ENCODE measurements at places on chromosomes 13 and 19.
A peak's percentile ranks its signal among the peaks of the same experiment; 100 is the strongest.

- no peak for DNase-seq
Observed at GRCh38 chr19:31231237-31231636, 118.0 kb downstream of the TSHZ3 start.

DNA sequence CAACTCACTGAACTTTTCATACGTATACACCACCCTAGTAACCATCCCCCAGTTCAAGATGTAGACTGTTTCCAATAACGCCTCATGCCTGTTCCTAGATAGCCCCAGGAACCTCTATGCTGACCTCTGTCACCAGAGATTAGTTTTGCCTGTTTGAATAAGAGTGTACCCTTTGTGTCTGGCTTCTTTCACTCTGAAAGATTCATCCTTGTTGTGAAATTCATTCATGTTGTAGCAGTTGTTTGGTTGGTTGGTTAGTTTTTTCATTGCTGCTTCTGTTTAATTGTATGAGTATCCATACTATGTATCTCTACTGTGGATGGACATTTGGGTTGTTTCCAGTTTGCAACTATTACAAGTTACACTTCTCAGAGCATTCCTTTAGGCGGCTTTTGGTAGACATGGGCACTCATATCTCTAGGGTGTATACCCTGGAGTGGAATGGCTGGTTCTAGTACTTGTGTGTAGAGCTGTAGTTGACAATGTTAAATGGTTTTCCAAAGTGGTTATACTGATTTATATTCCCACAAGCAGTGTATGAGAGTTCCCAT lies 1.6 kb downstream of the RNASEH2B start:
- no peak for DNase-seq

- DNase-seq, result no peak
Observed at GRCh38 chr13:101881593-101881992, 429.1 kb downstream of the ITGBL1 start.

- DNase-seq, result peak; percentile 27
Observed at GRCh38 chr13:27482983-27483382, 32.6 kb upstream of the MTIF3 start.

DNA sequence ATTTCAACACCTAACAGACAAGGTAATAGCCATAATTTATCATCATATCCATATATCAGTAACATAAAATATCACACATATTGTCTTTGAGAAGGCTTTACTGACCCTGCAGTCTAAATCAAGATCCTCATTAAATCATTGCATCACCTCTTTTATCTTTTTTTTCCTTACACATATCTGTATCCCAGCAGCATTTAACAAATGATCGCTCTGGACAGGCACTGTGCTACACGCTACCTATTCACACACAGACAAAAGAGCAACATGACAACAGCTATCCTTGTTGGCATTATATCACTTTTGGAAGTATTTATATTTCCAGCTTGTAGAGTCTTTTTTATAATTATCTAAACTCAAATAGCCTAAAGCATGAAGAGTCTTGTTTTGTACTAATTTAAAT lies 73.3 kb upstream of the NBEA start:
- DNase-seq, result no peak

DNA sequence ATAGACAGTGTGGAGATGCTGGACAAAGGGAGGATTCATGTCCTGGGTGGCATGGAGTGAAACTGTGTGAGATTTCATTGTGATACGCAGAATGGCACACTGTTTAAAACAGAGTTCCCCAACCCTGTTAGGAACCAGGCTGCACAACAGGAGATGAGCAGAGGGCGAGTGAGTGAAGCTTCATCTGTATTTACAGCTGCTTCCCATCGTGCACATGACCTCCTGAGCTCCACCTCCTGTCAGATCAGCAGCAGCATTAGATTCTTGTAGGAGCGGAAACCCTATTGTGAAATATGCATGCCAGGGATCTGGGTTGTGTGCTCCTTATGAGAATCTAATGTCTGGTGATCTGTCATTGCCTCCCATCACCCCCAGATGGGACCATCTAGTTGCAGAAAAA lies 72.5 kb downstream of the RAP2A start:
- DNase-seq, result no peak

GRCh38 chr13:79571147-79571546 lies 90.2 kb downstream of the NDFIP2 start:
- DNase-seq, result no peak

GRCh38 chr19:40378509-40378908 lies 11.5 kb downstream of the HIPK4 start:
- no peak for DNase-seq

GRCh38 chr19:1534972-1535371 lies 11.1 kb downstream of the PLK5 start:
- DNase-seq, result no peak

- no peak for DNase-seq
Observed at GRCh38 chr13:104577071-104577815, 1511.0 kb upstream of the SLC10A2 start.

DNA sequence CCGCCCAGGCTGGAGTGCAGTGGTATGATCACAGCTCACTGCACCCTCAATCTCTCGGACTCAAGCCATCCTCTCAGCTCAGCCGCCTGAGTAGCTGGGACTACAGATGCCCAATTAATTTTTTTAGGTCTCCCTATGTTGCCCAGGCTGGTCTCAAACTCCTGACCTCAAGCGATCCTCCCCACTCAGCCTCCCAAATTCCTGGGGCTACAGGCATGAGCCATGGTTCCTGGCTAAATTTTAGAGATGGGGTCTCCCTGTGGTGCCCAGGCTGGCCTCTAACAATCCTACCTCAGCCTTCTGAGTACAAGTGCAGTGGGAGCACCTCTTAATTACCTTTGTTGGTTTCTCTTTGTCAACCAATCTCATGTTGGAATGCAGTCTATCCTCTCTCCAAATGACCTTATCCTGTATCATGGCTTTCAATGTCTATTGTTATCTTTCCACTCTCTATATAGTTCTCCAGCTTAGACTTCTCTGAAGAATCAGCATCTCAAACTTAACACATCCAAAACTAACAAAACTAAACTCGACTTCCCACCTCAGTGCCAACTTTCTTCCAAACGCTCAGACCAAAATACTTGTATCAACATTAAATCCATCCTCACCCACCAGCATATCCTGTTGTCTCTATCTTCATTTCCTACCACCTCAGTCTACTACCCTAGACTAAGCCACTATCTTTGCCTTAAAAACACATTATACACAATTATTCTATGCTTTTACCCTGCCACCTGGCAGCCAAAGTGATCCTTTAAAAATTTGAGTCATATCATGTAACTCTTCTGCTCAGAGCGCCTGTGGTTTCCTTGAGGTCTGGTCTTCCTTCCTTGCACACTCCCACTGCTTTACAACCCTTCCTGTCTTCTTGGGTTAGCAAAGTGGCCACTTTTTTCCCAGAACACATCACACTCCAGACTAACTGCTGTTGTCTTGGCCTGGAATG lies 6.7 kb downstream of the TPT1 start:
- peak; percentile 66 for DNase-seq

DNA sequence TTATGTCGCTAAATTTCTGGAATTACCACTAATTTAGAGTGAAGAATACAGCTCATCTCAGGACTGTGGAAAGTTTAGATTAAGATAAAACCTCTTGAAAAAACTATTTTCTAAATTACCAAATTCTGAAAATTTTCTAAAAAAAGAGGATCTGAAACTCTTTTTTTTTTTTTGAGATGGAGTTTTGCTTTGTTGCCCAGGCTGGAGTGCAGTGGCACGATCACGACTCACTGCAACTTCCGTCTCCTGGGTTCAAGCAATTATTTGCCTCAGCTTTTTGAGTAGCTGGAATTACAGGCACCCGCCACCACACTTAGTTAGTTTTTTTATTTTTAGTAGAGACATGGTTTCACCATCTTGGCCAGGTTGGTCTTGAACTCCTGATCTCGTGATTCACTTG lies 16.6 kb upstream of the ZNF253 start:
- DNase-seq, result no peak

GRCh38 chr13:106701771-106702341 lies 133.9 kb upstream of the ARGLU1 start:
- DNase-seq, result no peak

DNA sequence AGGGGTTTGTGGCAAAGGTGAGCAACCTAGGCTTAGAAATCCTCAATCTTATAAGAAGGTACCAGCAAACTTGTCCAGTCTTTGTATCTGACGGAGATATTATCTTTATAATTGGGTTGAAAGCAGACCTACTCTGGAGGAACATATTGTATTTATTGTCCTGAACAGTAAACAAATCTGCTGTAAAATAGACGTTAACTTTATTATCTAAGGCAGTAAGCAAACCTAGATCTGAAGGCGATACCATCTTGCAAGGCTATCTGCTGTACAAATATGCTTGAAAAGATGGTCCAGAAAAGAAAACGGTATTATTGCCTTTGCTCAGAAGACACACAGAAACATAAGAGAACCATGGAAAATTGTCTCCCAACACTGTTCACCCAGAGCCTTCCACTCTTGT lies 3.8 kb upstream of the KLK2 start:
- no peak for DNase-seq

- peak; percentile 39 for DNase-seq
Observed at GRCh38 chr19:3766520-3766919, 4.0 kb downstream of the MRPL54 start.

- DNase-seq, result no peak
Observed at GRCh38 chr13:98144801-98145350, 2.0 kb downstream of the FARP1 start.

DNA sequence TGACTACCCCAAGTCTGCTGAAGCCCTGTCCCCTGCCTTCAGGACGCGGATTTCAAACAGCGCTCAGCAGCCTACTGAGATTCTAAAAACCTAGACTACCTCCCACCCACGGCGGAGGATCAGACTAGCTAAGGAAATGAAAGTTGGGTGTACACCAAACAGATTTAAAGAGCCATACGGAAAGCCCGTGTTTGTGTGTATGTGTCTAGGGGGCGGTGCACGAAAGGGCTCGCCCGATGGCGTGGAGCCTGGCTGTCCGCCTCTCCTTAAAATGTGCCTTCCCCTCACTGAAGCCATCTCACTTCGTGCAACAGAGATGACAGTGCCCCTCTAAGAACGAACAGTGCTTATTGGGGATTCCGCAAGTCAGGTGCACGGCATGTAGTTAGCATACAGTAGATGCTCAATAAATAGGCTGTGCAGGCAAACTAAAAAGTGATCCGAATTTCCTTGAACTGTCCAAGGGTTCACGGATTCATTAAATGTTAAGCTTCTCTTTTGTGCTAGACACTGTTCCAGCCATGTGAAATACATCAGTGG lies 639 bp downstream of the LENG1 start:
- DNase-seq, result peak; percentile 22

- DNase-seq, result no peak
Observed at GRCh38 chr19:42436006-42436405, 6.7 kb downstream of the CXCL17 start.

DNA sequence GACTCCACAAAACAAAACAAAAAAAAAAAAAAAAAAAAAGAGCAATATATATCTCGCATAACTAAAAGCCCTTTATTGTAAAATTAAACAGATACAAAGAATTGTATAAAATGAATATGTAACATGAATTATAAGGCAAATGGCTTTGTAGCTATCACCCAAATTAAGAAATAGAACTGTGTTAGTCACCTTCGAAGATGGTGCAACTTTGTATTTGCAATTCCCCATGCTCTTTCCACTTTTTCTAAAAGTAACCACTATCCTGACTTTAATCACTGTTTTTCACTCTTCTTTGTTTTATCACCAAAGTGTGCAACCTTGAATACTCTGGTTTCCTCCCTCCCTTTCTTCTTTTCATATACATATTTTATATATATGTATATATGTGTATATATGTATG lies 57.1 kb upstream of the HTR2A start:
- DNase-seq, result no peak

- DNase-seq, result no peak
Observed at GRCh38 chr13:72181661-72182060, 314.7 kb upstream of the DACH1 start.

DNA sequence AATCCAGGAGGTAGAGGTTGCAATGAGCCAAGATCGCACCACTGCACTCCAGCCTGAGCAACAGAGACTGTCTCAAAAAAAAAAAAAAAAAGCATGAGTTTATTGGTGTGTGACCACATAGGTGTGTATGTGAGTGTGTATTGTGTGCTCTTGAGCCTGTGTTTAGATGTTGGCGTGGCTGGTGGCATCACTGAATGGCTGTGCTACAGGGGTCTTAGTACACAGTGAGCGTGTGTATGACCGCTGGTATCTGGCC lies 2.5 kb downstream of the SLC1A5 start:
- no peak for DNase-seq

DNA sequence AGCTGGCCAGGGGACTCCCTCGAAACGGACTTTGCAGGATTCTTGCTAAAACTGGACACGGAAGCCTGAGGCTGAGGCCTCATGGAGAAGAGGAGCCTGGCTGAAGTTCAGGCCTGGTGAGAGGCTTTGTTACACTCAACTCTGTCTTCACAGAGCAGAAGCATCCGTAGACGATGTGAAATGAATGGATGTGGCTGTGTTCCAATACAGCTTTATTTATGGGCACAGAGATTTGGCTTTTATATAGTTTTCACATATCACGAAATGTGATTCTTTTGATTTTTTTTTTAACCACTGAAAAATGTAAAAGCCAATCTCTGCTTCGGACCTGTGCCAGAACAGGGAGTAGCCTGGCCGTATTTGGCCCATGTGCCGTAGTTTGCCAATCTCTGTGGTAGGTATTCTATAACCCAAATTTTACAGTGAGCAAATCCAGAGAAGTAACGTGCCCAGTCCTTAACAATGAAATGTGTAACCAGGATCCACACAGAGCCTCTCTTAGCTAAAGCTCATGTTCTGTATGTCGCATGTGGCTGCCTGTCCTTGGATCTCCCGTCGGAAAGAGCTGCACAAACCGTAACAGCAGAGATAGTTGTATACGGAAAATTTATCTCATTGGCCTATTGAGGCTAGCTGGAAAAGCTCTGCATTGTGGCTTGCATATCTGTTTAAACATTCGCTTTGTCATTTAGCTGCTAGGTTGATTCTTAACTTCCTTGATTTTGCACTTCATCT lies 171.6 kb upstream of the RNF113B start:
- no peak for DNase-seq

GRCh38 chr13:21849323-21849722 lies 178.4 kb downstream of the FGF9 start:
- DNase-seq, result peak; percentile 52

GRCh38 chr13:59531571-59532091 lies 632.1 kb downstream of the DIAPH3 start:
- no peak for DNase-seq

DNA sequence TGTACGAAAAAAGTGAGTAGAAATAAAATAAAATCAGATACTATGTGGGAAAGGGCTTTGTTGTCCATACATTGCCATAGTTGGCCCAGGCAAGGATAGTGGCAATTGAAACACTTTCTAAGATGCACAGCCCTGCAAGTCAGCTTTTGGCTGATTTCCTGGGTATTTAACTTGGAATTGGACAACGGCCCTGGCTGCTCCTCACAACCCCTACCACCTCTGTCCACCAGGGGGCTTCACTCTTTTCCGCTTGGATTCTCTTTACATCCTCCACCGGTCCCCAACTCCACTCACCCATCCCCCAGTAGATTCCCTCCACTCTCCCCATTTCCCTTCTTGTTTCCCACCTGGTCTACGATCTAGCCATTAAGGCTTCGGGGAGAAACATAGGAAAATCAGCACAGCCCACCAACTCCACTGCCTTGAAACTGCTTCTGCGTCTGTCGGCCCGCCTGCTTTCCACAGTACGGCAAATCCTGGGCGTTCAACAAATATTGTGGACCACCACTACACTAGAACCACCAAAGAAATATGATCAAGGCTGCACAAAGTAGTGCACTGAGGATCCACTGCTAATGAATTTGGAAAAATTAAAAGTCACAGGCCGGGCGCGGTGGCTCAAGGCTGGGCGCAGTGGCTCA lies 48.6 kb upstream of the GTF3A start:
- peak; percentile 52 for DNase-seq

Data from CD4-positive, alpha-beta T cell treated with Interleukin-10 for 1 hour (primary cell).